Activated CD4-positive, alpha-beta T cell treated with anti-CD3 and anti-CD28 coated beads for 48 hours (primary cell): ENCODE measurements at places on chromosomes 7 and 10.
A peak's percentile ranks its signal among the peaks of the same experiment; 100 is the strongest.

DNA sequence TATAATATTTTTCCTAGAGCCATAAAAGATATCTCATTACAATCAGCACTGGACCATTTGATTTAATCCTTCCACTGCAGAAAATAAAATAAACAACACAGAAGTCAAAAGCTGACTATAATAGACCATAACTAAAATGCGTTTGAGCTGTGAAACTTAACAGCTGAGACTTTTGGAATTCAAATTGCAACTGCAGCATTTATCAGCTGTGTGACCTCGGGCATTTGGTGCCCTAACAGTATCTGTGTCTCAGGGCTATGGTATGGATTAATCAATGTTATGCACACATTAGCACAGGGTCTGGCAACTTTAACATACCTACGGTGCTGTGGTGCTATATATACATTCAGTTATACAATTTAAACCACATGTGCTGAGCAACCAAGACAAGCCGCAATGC lies 160.1 kb downstream of the COL28A1 start:
- no peak for DNase-seq

GRCh38 chr10:104981995-104982394 lies 340.9 kb downstream of the SORCS3 start:
- DNase-seq: no peak

GRCh38 chr10:60114765-60115586 lies 208.6 kb upstream of the CCDC6 start:
- DNase-seq: no peak

- no peak for DNase-seq
Measured at GRCh38 chr7:37277513-37277912, 171.2 kb downstream of the ELMO1 start.

DNA sequence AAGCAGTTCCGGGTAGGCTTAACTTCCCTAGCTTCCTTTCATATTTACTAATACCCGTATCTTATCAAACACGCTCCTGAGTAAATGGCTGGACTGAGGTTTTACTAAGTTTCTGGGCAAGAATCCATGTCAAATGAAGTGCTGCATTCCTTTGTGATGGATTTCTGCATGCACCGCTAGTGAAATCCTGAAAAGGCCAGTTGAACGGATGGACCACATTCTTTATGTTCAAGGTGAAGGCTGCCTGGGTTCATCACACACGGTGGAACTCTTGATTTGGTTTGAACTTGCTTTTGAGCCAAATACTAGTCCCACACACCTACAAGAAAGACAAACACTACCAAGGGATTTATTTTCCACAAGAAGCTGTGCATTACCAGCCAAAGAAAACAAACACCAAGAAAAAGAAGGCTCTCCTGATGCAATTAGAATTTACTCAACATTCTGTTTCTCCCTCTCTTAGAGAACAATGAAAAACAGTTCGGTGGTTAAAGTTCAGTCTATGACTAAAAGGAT lies 255.0 kb upstream of the SEMA3C start:
- no peak for DNase-seq

DNA sequence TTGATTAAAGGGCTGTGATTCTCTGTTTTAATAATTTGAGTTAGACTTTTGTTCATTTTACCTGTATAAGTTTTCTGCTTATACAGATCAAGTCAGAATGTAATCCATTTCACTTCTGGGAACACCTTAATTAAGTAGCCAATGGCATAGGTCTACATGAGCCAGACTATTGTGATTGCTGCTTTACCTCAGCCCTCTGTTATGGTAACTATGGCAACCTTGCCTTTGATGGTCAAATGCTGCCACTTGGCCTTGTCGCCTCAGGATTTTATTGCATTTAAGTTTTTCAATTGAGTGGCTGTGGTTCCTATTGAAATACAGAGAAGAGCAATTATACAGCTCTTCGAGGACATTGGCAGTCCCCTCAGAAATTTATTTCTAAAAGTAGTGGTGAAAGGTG lies 64.3 kb upstream of the TMEM106B start:
- DNase-seq: no peak

DNA sequence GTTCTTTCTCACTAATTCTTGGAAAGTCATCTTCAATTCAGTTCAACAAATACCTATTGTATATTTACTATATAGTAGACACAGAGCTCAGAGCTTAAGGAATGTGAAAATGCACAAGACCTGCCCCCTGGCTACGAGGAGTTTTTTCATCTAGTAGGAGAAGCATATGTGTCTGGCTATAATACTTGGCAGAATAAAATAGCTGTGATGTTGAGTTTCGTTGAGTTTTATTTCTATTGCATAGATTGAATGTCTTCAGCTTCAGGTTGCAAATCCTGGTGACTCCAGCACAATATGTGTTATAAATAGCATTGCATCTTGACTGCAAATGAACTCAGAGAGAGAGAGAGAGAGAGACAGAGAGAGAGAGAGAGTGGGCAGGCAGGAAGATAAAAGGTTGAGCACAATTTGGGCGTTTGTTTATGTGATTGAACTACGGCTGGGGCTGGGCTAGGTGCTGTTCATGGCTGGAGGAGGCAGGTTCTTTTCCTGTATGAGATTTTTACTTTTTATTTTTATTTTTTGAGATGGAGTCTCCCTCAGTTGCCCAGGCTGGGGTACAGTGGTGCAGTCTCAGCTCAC lies 229.6 kb downstream of the GALNT17 start:
- DNase-seq: no peak

- DNase-seq: no peak
Measured at GRCh38 chr10:113849946-113850345, 3.9 kb downstream of the DCLRE1A start.

- DNase-seq: no peak
Measured at GRCh38 chr10:6418613-6419216, 161.4 kb downstream of the PRKCQ start.

DNA sequence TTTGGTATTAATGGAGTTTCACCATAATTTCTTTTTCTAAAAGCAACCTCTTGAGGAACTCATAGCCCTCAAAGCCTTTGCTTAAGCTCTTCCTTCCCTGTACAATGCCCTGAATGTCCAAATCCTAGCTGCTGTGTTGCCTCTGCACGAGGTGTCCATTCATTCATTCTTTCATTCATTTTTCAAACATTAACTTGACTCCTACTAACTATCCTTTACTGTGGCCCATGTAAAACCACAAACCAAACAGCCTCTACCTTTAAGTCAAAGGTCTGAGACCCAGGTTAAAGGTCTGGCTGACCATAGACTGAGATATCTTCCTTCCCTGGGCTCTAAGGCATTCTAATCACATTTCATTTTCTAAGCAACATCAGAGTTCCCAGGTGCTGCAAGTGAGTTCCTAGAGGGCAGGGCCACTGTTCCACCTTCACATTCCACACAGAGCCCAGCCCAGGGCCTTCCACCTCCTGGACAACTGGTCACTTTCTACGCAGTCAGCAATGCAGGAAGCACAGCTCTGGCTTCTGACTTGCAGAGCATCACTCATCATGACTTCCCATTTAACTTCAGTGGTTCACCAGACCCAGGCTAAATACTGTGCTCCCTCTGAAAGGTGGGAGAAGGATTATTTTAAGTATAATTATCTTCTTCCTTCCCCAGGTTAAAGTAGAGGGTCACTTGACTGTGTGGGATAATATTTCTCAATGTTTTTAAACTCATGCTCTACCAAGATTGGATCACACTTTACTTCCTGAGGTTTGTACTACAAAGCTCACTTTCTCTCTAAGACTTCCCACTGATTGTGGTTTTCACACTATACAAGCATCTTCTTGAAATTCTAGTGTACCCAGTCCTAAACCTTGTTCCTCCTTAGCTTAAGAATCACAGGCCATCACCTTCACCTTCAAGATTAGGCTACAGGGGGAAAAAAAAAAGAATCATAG lies 19.1 kb downstream of the ATXN7L1 start:
- no peak for DNase-seq

DNA sequence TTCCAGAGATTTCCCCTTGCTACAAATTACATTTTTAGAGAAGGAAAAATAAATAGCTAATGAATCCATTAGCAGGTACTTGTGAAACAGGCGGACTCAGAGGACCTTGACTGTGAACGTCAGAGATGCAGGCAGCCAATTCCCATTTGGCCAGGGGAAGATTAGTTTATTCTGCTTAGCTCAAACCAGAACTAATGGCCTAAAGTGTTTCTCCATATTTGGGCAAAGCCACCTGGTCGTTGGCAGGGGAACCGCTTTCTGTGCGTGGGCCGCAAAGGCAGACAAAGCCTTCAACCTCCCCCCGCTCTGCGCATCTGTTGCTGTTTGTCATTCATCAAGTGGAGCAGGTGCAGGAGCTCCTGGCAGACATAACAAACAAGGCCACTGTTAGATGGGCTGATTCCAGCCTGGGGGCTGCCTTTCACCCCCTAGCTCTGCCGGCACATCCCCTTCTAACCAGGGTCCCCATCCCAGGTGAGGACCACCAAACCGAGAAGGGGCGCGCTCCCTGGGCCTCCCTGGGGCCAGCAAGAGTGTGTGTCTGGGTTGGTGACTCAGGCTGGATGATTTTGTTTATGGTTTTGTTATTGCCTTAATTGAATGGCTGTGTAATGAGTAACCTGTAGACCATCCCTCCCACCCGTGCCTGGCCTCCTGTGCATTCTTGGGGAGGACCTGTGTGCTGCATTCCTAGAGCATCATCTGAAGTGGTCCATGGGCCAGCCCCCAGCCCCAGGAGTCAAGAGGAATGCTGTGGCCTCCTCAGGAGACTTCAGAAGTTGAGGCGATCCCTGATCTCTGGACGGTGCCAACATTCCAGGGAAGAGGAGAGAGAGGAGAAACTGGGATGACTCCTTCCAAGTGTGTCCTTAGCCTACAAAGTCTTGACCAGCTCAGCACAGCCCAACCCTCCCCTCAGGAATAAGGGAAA lies 14.5 kb upstream of the CPA1 start:
- peak; percentile 53 for DNase-seq

GRCh38 chr7:14687777-14688176 lies 214.8 kb downstream of the DGKB start:
- DNase-seq: no peak

DNA sequence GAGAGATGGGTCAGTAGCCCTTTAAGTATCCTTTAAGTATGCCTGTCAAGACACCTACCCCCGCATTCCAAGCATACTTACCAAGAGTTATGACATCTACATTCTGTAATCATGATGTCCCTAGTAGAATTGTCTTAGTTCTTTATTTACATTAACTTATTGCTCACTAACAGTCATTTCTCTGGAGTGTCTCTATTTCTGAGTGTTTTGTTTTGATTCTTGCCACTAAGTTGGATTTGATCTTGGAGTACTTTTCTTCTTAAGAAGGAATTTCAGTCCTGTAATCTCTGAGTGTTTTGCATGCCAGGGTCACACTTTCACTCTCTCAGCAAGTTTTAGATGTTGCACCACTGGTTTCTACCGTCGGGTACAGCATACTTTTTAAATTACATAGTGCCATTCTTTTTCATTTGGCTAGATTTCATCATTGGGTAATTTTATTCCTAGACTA lies 1053.9 kb downstream of the KCNMA1 start:
- no peak for DNase-seq

DNA sequence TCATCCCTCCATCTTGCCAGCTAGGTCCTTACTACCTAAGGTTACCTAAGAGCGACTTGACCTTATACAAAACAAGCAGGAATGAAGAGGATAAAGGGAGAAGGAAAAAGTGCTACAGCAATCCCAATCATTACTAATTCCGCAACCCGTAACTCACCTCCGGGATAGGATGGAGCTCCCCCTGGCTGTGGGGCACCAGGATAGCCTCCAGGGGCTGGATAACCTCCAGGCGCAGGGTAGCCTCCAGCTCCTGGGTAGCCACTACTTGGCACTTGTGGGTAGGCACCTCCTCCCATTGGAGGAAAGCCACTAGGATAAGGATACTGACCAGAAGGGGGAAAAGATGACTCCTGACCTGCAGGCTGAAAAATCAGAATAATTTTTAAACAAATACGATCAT lies 15.8 kb downstream of the ANXA7 start:
- no peak for DNase-seq

DNA sequence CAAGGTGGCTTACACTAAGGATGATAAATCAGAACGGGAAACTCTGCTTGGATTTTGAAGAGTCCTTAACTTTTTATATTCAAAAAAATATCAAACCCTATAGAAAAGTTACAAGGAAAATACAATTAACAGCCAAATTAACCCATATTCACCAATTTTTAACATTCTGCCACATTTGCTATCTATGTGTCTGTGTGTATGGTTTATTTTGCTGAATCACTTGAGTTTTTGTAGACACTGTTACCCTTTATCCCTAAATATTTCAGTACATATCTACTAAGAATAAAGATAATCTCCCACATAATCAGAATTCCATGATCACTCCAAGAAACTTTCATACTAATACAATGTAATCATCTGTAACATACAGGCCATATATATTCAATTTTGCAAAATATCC lies 1.2 kb upstream of the SRPK2 start:
- DNase-seq: no peak
